ENCODE measurements at places on chromosomes 11 and 22. TPM values are rescaled to one million over a fixed set of nuclear protein-coding genes. Genes with fewer than 3 reads are reported as not detected.

PSMA1 gene
- total RNA-seq, result 200 TPM

SELENOM gene
- total RNA-seq, result 73.4 TPM

HEPN1 gene
- not detected for total RNA-seq

OR10D3 gene
- total RNA-seq, result not detected

IGF2 gene
- total RNA-seq, result 3.5 TPM

CPT1B gene
- total RNA-seq, result 7.6 TPM

ZBTB44 gene
- 7.5 TPM for total RNA-seq

SDHD gene
- 65.9 TPM for total RNA-seq

HSCB gene
- 10.5 TPM for total RNA-seq

CBLIF gene
- total RNA-seq, result not detected

CCDC116 gene
- 0.09 TPM for total RNA-seq

A4GALT gene
- 15.2 TPM for total RNA-seq

OR51B4 gene
- total RNA-seq, result not detected

PRR33 gene
- not detected for total RNA-seq

CD248 gene
- total RNA-seq, result not detected

SLCO2B1 gene
- total RNA-seq, result 4.5 TPM

RASSF10 gene
- 2.5 TPM for total RNA-seq

CHRDL2 gene
- 2.9 TPM for total RNA-seq

KCNJ1 gene
- total RNA-seq, result not detected
